Cerebellum (tissue), 4 donors: ENCODE measurements at places on chromosomes 7 and 10.

GRCh38 chr7:94823947-94824346 is 83.4 kb upstream of the PPP1R9A start:
- DNase-seq = no peak

DNA sequence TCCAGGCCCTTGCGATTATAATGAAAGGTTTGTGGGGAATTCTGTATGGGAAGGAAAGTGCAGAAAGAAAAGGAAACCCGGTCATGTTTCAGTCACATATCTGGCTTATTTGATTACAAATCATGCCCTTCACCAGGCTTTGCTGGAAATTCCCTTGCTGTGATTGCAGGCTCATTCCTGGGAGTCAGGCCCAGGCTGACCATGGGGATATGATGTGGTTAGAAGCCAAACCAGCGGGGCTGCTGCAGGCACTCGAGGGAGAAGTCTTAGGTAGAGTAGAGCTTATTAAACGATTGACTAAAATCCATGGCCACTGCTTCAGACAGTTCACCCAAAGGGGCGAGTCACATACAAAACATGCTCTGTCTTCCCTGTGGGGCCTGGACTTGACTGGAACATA is 16.2 kb downstream of the PKD1L1 start:
- DNase-seq = no peak

DNA sequence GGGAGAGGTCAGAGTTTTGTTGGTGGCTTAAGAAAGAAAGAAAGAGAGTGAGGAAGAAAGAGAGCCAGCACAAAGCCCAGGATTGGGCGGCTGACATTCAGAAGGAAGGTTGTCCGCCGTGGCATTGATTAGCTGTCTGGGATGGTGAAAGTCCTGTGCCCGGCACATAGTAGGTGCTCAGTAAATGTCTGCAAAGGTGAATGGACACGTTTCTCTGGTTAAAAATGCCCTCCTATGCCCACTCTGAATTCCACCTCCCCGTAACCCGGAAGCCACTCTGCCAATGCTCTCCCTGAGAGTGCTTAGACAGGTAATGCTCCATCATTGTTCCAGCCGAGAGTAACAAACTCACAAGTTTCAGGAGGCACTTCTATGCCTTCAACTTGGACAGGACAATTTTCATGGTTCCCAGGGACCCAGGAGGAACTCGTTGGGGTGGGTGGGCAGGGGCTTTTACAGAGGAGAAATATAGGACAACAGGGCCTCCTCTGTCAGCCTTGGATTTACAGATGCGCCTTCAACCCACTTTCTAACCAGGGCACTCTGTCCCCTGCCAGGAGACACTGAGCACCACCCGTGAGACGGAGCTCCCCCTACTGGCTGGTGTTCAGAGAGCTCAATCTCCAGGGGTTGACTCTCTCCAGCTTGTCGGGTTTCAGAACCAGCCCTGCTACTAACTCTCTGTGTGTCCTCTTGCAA is 411.5 kb upstream of the ZMIZ1 start:
- DNase-seq = peak; percentile 10

DNA sequence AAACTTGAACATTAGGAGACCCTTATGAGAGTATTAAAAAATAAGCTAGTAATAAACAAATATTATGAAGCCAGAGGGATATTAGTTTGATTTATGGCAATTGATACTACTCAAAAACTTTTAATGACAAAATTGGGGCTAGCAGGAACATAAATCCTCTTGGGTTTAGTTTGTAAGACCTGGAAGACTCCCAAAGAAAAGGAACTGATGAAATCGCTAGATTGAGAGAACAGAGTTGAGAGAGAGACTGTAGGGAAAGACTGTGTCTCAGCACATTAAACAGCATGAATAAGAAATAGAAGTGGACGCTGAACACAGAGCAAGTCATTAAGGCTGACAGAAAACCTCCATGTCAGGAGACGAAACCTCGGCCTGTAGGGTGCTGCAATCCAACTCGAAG is 56.4 kb downstream of the ICA1 start:
- DNase-seq = no peak

GRCh38 chr7:107446988-107447387 is 22.9 kb upstream of the GPR22 start:
- no peak for DNase-seq

- no peak for DNase-seq
Observed at GRCh38 chr7:149317986-149318672, 56.1 kb downstream of the ZNF783 start.

DNA sequence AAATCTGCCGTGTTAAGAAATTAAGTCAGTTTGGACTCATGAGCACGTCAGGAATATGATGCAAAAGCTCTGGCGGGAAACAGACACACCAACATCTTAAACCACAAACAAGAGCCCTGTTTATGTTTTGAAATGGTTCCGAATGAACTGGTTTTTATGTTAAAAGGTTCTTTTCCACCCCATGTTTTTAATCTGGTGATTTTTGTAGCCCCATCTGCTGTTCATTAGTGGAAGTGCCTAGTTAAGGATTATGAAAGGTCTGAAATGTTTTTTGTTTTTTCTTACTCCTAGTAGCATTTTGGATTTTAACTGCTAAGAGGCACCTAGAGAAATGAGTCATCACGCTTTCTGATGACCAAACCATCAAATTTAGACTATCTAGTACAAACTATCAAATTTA is 404.1 kb upstream of the MKI67 start:
- DNase-seq = no peak

DNA sequence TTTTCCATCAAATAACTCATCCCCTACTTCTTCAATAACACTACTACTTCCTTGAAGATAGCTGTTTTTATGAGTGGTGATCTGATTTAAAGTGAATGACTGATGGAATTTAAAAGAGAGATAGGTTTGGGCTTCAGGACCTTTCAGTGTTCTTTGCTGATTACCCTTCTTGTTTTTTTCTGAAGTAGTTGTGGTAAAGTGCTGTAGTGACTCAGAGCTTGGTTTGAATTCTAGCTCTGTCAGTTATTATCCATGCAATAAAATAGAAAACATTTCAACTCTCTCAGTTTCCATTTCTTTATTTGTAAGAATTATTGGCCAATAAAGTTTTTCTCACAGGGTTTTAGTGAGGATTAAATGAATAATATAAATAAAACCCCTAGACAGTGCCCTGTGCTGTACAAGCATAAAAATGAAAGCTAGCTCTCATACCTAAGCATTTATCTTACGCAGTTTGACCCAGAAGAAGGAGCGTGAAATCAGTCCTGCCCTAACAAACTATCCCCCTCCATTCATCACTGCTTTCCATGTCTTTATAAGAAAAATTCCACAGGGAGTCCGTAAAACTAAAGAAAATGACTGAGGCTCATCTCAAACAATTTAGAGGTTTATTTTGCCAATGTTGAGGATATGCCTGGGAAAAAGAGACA is 25.1 kb upstream of the AKAP9 start:
- DNase-seq = no peak

GRCh38 chr10:126841341-126841895 is 63.8 kb upstream of the DOCK1 start:
- DNase-seq = no peak

- DNase-seq = no peak
Observed at GRCh38 chr10:96998329-96998888, 166.3 kb downstream of the LCOR start.

DNA sequence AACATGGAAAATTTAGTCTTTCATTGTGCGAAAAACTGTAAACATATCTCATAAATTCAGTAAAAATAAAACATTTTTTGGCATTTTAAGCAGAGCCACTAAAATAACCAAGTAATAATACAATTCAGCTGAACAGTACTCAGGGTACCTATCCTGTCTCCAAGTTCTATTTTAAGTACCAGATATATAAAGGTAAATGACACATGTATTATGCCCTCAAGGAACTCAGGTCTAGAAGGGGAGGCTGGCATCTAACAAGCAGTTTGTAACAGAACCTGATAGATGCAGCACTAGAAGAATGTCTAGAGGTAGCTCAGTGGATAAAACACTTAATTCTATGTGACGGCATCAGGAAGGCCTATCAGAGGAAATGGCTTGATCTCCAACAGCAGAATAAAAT is 112.2 kb downstream of the CRPPA start:
- DNase-seq = no peak

DNA sequence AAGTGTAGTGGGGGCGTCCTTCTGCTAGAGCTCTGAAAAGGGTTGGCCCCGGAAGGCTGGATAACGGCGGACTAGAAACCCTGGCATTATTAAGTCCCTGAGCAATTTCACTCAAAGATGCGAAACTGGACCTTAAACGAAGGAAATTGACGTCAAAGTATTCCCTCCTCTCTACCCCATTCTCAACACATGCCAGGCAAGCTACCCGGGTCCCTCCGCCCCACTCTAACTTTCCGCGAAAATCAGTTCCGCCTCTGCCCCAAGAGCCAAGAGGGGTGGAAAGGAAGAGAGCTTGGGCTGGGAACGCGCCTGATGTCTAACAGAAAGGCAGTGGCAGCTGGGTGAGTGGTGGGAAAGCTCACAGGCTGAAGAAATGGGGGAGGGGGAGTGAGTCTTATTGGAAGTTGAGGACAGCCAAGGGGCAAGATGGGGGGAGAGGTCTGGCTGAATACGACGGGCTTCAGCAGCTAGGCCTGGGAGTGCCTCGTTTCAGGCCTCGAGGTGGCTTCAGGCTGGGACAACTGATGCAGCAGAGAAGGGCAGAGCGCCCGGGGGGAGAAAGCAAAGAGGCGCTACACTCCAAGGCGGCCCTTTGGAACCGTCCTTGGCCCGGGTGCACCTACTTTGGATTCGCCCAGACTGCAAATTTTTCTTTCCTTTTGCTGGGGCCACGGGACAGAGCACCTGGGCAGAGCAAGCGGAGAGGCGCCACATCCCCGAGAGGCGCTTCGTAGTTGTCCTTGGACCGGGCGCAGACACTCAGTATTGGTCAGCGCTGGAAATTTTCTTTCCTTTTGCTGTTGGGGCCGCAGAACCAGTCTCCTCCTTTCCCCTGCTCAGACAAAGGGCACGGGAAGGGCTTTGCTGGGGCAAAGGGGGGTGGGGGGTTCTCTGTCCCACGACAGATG is 2.0 kb upstream of the FEZF1 start:
- no peak for DNase-seq

- no peak for DNase-seq
Observed at GRCh38 chr7:150788474-150789269, 11.5 kb downstream of the TMEM176B start.

- DNase-seq = no peak
Observed at GRCh38 chr7:148478551-148478950, 112.0 kb upstream of the C7orf33 start.

DNA sequence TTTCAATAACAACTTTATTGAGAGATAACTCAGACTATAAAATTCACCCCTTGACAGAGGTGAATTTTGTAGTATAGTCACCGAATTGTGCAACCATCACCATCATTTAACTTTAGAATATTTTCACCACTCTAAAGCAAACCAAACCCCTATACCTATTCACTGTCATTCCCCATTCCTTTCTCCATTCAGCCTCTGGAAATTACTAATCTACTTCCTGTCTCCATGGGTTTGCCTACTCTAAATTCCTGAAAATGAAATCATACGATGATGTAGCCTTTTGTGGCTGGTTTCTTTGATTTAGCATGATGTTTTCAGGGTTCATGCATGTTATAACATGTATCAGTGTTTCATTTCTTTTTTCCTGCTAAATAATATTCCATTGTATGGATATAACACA is 15.6 kb upstream of the LMTK2 start:
- DNase-seq = no peak

GRCh38 chr10:103786020-103786419 is 69.4 kb downstream of the SH3PXD2A start:
- peak; percentile 45 for DNase-seq

GRCh38 chr10:113475381-113475807 is 77.5 kb upstream of the HABP2 start:
- DNase-seq = no peak

- DNase-seq = no peak
Observed at GRCh38 chr7:151271699-151272355, 23.3 kb upstream of the SMARCD3 start.

DNA sequence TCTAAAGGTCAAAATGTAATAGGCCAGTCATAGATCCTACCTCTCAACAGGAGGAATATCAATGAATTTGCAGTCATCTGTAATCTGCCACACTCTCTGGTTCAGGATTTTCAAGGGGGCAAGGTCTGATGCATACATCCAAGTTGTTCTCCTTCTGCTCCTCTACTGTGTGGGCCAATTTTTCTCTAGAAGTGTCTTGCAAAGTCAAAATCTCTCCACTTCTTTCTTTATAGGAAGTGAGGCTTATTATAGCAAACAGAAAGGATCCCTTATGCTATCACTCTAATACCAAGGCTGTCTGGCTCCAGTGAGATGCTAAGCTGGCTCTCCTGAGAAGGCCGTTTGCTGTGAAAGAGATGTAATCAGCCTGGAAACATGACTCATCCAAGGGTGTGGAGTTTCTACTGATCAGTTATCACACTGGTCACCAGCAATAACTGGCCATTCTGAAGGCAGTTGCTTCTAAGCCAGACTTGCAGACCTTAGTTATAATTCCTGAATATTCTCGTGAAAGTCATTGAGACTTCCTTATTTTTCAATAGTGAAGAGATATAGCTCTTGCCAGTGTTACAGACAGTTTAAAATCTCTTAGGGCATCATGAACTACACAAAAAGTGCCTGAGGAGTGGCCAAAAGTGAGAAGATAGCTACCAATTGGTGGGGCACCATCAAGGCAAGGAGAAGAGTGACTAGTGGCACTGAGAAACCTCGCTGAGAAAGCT is 43.2 kb upstream of the LRGUK start:
- DNase-seq = no peak

DNA sequence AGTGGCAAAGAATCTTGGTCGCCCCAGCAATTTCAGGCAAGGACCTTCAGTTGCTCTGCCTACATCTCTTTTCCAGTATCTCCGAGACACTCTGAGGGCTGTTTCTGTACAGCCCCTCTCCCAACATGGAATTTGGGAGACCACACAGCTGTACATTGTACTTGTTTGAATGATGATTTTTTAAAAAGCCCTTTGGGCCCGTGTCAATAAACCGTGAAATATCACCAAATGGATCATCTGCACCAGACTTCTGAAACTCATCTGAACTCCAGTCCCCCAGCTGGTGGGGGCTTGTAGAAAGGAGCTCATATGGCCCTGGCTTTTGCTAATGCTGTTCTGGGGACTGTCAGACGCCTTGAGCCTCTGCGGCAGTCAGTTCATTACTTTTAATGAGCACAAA is 374.9 kb downstream of the BBS9 start:
- DNase-seq = no peak

DNA sequence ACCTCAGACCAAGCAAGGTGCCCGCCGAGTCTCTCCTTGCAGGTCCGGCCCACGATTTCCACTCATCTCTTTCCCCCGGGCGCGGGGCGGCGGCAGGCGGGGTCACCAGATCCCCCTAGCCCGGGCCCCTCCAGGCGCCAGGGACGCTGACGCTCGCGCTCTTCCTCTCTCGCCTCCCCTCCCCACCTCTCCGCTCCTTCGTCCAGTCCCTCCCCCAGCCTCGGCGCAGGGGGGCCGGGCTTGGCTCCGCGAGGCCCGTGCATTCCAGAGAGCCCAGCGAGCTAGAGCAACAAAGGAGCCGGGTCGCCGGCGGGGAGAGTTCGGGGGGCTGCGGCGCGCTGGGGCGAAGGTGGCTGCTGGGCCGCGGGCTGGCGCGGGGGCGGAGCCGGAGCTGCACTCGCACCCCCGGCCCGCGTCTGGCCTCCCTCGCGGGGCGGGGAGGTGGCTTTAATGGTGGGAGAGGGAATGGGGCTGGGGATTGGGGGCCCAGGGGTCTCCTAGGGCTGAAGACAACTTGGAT is at the start of gene SMO:
Gene SMO, plus strand, starts transcription at position 262 of the 520 bp plus-strand sequence. CDS start 519 bp downstream, outside the sequence.
- peak; percentile 39 for DNase-seq

GRCh38 chr7:78173666-78174065 is 375.1 kb downstream of the PHTF2 start:
- DNase-seq = no peak

GRCh38 chr7:142876236-142876960 is 9.1 kb downstream of the TRPV6 start:
- DNase-seq = no peak

- DNase-seq = no peak
Observed at GRCh38 chr7:36265680-36266079, 112.6 kb downstream of the EEPD1 start.
